ENCODE measurements at places on chromosomes 4 and X. TPM values are rescaled to one million over a fixed set of nuclear protein-coding genes. Genes with fewer than 3 reads are reported as not detected.
A peak's percentile ranks its signal among the peaks of the same experiment; 100 is the strongest.

MAGEE2 gene
- polyA plus RNA-seq, result 0.31 TPM

DNA sequence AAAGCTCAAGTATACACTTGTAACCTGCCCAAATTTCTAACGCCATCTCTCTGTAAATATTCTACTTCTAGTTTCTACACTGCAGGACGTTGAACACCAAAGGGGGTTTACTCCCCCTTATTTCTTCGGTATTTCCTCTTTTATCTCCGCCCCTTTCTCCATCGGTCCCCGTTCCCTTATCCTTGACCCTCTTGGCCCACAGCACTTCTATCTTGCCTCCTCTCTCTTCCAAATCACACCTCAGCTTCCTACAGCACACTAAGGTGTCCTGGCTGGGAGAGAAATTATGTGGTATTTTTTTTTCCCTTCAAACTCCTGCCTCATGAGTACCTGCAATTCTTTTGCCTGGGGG, 715 bp downstream of the ZMAT1 start:
- H3K36me3 ChIP-seq, result no peaks in the 10 kb centered on the region
- peak overlapping the region; percentile 50 for H3K4me3 ChIP-seq
- DNase-seq, result peak; percentile 10
- H3K4me1 ChIP-seq, result no peaks in the 10 kb centered on the region
- peak overlapping the region; percentile 29 for H3K27ac ChIP-seq
- no peaks in the 10 kb centered on the region for H3K27me3 ChIP-seq

- peak overlapping the region; percentile 87 for H3K27ac ChIP-seq
- peaks cover 25% of the 10 kb centered on the region for H3K27me3 ChIP-seq
- DNase-seq, result peak; percentile 41
- H3K4me3 ChIP-seq, result peak overlapping the region; percentile 82
- no peaks in the 10 kb centered on the region for H3K36me3 ChIP-seq
Observed at GRCh38 chrX:18424482-18425198, 768 bp upstream of the CDKL5 start.

GRCh38 chr4:2341911-2342652, 76.4 kb downstream of the ZFYVE28 start:
- no peak for DNase-seq
- H3K36me3 ChIP-seq, result no peaks in the 10 kb centered on the region
- H3K4me3 ChIP-seq, result no peak overlapping the region
- H3K4me1 ChIP-seq, result no peaks in the 10 kb centered on the region

DNA sequence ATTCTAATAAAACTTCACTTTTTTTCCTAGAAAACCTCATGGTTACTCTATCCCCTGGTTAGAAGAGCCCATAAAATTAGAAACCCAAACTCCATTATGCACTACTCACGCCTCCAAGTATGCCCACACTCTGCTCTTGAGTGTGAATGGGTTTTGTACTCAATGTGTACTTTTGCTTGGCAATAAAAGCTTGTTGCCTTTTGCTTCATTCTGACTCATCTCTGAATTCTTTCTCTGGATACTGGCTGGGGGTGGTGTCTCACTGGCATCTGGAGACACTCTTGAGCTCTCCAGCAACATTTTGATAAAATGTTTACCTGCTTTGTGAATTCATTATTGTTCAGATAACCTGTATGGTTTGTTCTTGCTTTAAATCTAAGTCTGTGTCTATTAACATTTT, 963.3 kb downstream of the TRAM1L1 start:
- H3K4me1 ChIP-seq, result no peaks in the 10 kb centered on the region
- DNase-seq, result no peak
- H3K27ac ChIP-seq, result no peak overlapping the region
- H3K4me3 ChIP-seq, result no peak overlapping the region
- no peaks in the 10 kb centered on the region for H3K36me3 ChIP-seq

- no peaks in the 10 kb centered on the region for H3K4me1 ChIP-seq
- peak overlapping the region; percentile 32 for H3K27ac ChIP-seq
Observed at GRCh38 chrX:133846311-133846710, 139.1 kb downstream of the GPC3 start.

DNA sequence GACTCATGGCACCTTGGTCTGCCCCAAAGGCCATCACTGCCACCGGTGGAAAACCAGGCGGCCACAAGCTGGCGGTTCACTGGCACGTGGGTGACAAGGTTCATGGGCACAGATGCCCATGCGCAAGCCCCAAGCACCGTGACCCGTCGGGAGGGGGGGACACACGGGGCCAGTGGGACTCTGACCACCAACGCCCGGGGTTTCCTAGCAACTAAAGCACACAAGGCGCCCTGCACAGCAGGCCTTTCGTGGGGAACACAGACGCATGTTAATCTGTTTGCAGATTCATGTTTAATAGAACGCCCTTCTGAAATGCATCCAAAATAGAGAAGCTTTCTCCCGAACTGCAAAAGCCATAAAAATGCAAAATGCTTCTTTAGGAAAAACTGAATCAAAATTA, 43.9 kb downstream of the FAM53A start:
- no peaks in the 10 kb centered on the region for H3K27me3 ChIP-seq
- H3K4me3 ChIP-seq, result no peak overlapping the region
- peak; percentile 67 for DNase-seq
- H3K27ac ChIP-seq, result no peak overlapping the region

Measured in muscle of leg (tissue), 16 donors.